ENCODE measurements at places on chromosomes 12 and 14. TPM values are rescaled to one million over a fixed set of nuclear protein-coding genes. Genes with fewer than 3 reads are reported as not detected.

DNA sequence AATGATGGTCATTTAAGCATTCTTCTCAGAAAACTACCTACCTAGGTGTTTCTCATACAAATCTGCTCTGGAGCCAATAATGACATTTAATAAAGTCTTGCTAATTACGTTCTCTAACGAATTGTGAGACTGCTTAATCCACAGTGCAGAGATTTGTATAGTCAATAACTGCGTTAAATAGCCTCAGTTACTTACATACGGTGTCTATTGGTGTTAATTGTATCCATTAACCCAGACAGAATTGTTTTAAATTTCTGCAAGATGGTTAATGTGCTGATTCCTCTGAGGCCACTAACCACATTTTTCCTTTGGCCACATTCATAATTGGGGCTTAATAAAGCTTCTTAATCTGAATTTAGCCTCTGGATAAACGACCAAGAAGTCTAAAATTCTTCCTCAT is 171.7 kb downstream of the SLC41A2 start:
- no peak overlapping the region for H3K4me3 ChIP-seq
- peaks cover 3% of the 10 kb centered on the region for H3K36me3 ChIP-seq
- peaks cover 6% of the 10 kb centered on the region for H3K4me1 ChIP-seq
- peaks cover 10% of the 10 kb centered on the region for H3K27me3 ChIP-seq
- H3K27ac ChIP-seq, result no peak overlapping the region

DNA sequence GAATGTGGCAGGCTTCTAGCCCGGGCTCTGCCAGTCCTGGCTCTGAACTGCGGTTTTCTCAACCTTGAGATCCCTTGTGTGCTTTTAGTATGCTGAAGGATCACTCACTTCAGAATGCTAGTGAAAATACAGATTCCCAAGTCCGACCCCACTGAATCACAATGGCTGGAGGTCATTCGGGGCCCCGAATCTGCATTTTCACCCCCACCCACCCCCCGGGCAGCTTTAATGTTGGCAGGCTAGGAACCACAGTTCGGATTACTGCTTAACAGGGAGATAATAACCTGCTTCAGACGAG is 573 bp upstream of the SUSD6 start:
- H3K4me3 ChIP-seq, result peak overlapping the region; percentile 83
- peaks cover 44% of the 10 kb centered on the region for H3K4me1 ChIP-seq
- no peaks in the 10 kb centered on the region for H3K27me3 ChIP-seq
- peaks cover 18% of the 10 kb centered on the region for H3K36me3 ChIP-seq
- no peak for DNase-seq

DNA sequence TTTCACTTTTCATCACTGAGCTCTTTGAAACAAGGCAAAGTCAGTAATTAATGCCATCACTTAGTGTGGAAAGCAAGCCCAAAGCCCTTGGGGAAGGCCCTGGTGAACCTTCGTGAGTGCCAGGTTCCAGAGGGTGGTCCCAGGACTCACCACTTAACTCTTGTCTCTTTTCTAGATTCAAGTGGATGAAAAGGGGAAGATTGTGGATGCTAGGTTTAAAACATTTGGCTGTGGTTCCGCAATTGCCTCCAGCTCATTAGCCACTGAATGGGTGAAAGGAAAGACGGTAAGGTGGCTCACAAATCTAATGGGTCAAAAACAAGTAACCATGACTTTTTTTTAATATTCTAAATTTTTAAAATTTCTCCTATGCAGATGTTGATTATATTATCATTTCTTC is 2.8 kb downstream of the ISCU start:
- H3K4me3 ChIP-seq, result no peak overlapping the region
- H3K36me3 ChIP-seq, result peaks cover 50% of the 10 kb centered on the region
- H3K27me3 ChIP-seq, result no peaks in the 10 kb centered on the region
- H3K27ac ChIP-seq, result no peak overlapping the region

- no peaks in the 10 kb centered on the region for H3K36me3 ChIP-seq
- peaks cover 22% of the 10 kb centered on the region for H3K27me3 ChIP-seq
- peaks cover 31% of the 10 kb centered on the region for H3K4me1 ChIP-seq
- H3K4me3 ChIP-seq, result no peak overlapping the region
- H3K27ac ChIP-seq, result no peak overlapping the region
- no peak for DNase-seq
These were observed 12.2 kb downstream of the MMP14 start for GRCh38 chr14:22848351-22849164.

DNA sequence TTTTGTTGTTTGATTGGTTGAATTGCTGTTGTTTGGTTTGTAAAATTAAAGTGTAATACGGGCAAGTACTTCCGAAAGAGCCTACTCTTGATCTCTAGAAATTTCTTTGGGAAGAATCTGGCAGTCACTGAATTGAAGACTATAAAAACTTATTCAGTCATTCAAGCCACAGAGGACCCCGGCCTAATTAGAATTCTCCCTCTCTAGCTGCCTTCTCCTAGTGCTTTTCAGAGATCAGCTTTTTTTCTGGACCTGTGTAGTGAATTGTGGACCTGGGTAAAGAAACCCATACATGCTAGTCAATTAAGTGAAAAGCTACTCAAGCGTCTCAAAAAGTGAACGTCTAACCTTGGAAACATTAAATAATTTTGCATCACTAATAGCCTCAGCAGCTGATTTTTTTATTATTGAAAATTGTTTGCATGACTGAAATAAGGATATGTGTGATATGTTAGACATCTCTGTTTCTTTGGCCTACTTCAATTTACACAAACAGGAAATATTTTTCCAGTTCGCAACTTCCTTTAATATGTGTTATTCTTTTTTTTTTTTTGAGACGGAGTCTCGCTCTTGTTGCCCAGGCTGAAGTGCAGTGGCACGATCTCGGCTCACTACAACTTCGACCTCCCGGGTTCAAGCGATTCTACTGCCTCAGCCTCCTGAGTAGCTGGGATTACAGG is 27.2 kb downstream of the EFCAB11 start:
- no peaks in the 10 kb centered on the region for H3K27me3 ChIP-seq
- H3K27ac ChIP-seq, result no peak overlapping the region
- H3K4me1 ChIP-seq, result no peaks in the 10 kb centered on the region
- no peak for DNase-seq

DNA sequence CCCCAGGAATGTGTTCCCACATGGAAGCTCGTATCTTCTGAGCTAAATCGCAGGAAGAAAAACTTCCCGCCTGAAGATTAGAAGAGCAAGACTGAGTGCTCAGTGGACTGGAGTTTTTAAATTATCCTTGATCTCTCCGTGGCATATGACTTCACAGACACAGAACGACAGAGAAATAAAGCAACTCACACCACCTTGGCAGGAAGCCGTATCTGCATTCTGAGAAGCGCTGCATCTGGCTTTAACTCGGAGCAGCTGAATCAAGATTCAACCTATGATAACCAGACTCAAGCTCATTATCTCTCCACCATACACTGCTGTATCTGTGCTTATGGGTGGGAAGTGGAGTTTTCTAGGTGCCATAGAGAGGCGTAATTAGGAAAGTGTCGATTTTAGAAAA is 1482.7 kb downstream of the AACS start:
- H3K4me3 ChIP-seq, result no peak overlapping the region
- H3K4me1 ChIP-seq, result no peaks in the 10 kb centered on the region
- no peak overlapping the region for H3K27ac ChIP-seq
- no peaks in the 10 kb centered on the region for H3K27me3 ChIP-seq
- no peaks in the 10 kb centered on the region for H3K36me3 ChIP-seq

GRCh38 chr14:53953002-53953827 is 3.4 kb downstream of the BMP4 start:
- peaks cover 36% of the 10 kb centered on the region for H3K4me1 ChIP-seq
- peak overlapping the region; percentile 70 for H3K4me3 ChIP-seq
- H3K27me3 ChIP-seq, result peaks cover 63% of the 10 kb centered on the region
- no peaks in the 10 kb centered on the region for H3K36me3 ChIP-seq

DNA sequence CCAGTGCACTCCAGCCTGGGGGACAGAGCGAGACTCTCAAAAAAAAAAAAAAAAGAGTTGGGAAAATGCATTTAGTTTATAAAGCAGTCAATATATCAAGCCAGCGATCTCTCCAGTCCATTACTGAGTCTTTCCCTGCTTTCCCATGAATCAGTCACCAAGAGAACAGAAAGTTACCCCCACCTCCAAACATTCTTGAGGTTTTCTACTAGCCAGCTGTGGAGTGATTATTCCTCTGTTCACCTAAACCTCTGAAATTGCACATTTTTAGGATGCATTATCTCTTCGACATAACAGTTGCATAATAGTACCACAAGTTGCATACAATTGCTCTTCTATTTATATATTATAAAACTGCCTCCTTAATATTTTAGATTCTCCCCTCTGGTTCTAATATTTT is 134.8 kb upstream of the DIO3 start:
- no peak overlapping the region for H3K27ac ChIP-seq
- H3K4me3 ChIP-seq, result no peak overlapping the region
- no peaks in the 10 kb centered on the region for H3K4me1 ChIP-seq
- H3K27me3 ChIP-seq, result peaks cover 42% of the 10 kb centered on the region

DNA sequence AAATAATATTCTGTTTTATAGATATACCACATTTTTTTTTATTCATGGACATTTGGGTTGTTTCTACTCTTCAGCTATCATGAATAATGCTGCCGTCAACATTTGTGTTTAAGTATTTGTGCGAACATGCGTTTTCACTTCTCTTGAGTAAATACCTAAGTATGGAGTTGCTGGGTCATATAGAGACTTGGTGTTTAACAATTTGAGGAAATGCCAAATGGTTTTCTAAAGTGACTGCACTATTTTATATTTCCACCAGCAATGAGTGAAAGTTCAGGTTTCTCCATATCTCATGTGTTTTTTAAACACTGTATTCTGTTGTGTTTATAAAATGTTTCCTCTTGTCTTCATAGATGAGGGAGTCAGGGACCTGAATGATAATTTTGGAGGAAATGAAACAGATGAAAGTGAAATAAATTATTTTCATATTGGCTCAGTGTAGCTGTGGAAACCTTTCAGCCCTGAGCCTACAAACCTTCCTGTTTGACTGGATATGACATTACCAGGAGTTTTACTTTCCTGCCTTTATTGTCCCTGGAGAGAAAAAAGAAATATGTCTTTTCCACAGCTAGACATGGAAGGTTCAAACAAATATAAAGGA is 26.3 kb downstream of the DAAM1 start:
- no peak for DNase-seq
- no peaks in the 10 kb centered on the region for H3K27me3 ChIP-seq
- no peak overlapping the region for H3K4me3 ChIP-seq

The LRRC9 gene
- not detected for total RNA-seq

The HAL gene
- 0.74 TPM for total RNA-seq

The ERH gene
- 290 TPM for total RNA-seq

The GUCY2C gene
- not detected for total RNA-seq

The ZBTB42 gene
- total RNA-seq, result 5.3 TPM

The TROAP gene
- 111 TPM for total RNA-seq

The IL31 gene
- not detected for total RNA-seq

The KRT6A gene
- not detected for total RNA-seq
